BJ (cell line): ENCODE measurements at places on chromosomes 7 and 10. TPM values are rescaled to one million over a fixed set of nuclear protein-coding genes. Genes with fewer than 3 reads are reported as not detected.

GRCh38 chr7:30479202-30480120, 877 bp upstream of the NOD1 start:
- DNase-seq: no peak

- no peak for DNase-seq
Observed at GRCh38 chr7:19106241-19107080, 11.0 kb downstream of the TWIST1 start.

- DNase-seq: no peak
Observed at GRCh38 chr10:5545011-5545410, 20.2 kb downstream of the CALML3 start.

GRCh38 chr7:100655908-100656674, at the start of gene ACTL6B:
Gene ACTL6B (minus strand): TSS chr7:100656448. CDS start chr7:100656354, 94 bp downstream.
- no peak for DNase-seq

DNA sequence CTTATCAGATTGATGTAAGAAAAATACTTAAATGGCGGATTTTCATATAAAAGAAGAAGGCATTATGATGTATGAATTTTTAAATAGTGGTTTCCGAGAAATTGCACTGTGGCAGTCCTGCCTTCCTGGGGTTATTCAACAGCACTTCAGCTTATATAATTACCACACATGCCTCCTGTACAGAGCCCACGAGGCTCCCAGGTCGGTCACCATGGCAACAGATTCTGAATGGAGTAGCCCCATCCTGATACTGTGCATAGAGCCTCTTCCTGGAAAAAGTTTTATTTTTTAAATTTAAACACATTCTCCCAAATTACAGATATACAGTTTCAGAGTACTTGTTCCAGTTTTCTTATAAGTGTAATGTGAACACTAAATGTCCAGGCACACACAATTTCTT, 15.9 kb upstream of the ASB4 start:
- no peak for DNase-seq

DNA sequence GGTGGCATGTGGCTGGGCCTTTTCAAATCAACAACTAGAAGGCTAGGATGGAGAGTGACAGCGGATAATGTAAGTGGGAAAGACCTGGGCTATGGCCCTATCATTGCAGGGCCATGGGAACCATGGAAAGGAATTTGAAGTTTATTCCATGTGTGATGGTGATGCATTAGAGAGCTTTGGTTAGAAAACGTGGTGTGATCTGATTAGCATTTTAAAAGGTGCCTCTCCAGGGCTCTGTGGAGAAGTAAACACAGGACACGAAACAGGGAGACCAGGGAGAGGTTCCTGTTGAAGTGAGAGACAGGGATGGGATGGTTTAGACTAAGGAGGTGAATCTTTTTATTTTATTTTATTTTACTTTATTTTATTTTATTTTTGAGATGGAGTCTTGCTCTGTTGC, 749.5 kb downstream of the GATA3 start:
- no peak for DNase-seq

DNA sequence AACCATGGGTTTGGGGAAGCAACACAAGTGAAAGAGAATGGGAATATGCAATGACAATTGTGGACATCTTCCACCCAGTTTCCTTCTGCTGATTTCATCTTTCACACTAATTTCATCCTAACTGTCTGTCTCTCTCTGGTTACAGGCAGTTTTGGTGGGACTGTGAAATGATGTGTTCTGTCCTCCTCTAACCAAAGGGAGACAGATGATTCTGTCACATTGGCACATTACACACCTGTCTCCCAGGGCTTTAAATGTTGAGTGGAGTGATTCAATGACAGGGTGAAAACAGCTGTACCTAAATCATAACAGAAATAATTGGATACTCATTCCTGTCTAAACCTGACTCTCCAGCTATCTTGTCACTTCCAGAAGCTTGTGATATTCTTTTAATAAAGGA, 60.0 kb downstream of the DGKB start:
- no peak for DNase-seq

- no peak for DNase-seq
Observed at GRCh38 chr10:43057831-43058340, 19.0 kb upstream of the RET start.

DNA sequence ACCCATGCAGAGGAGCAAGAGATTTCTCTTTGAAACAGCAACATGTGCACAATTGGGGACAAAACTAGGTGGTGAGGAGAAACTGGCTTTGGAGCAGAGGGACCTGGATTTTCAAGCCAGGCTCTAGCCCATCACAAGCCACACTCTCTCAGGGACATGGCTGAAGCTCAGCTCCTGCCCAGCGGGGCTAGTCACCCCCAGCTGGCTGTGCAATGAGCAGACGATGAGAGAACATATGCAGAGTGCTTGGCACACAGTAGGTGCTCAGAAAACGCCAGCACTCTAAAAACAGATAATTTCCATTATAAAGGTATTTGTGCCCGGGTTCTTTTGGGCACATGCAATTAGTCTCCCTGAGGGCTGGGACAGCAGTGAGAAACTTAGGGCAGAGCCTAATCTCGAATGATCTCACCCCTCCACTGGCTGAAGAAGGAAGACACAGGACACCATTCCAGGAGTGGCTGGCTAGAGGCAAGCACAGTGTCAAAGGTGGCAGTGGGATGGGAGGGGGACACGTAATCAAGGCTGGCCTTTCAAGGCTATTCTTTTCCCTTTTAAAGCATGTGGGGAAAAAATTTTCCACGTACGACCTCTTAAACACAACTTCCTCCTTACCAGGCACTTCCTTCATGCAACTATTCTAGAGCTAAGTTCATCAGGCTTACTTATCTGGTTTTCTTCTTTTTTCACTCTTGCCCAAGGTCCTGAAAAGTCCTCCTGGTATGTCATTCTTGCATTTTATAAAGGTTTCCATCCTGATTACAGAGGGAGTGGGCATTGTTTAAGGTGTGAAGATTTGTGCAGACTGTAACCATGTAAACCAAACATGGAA, 15.1 kb downstream of the FAM53B start:
- DNase-seq: no peak

DNA sequence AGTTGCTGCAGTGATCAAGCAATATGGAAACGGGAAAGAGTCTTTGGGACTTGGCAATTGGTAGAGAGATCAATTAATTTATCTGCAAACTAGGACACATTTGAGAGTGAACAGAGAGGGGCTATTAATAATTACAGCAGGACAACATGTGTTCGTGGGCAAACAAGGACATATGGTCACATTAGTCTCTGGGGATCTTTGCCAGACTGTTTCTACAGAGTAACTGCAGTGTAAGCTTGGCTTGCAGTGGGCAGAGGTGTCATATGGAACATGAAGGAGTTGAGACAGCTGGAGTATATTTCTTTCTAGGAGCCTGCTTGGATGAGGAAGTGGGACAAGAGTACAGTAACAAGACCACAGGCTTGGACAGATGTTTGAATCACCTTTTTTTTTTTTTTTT, 232.1 kb upstream of the LYZL1 start:
- DNase-seq: no peak

- no peak for DNase-seq
Observed at GRCh38 chr7:31975546-31975945, 94.7 kb downstream of the PDE1C start.

GRCh38 chr10:124173298-124173900, 80.0 kb upstream of the CHST15 start:
- DNase-seq: no peak

DNA sequence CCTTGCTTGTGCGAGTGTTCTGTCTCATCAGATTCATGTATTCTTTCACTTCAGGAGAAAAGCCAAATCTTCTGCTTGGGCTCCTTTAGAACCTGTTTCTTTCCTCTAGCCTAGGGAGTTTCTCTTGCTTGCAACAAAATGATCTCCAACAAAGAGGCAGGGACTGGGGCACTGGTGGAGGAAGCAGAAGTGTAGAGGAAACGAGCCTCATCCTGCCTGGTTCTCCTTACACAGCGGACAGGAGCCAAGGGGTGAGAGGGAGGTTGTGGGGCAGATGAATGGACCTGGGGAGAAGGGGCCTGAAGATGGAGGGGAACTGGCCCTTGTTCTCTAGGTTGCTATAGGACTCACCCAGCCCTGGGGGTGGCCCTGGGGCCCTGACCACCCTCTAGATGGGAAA, 141.1 kb downstream of the PKD1L1 start:
- DNase-seq: no peak

DNA sequence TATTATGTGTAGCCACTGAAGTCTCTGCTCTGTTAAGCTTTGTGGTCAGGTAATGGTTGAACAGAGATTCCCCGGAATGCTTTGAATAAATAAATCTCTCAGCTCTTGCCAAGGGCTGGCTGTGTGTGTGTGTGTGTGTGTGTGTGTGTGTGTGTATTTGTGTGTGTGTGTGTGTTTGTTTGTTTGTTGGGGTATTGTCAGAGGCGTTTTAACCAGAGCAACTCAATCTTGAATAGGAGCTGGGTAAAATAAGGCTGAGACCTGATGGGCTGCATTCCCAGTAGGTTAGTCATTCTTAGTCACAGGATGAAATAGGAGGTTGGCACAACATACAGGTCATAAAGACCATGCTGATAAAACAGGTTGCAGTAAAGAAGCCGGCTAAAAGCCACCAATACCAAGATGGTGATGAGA, 256.2 kb upstream of the CACNA2D1 start:
- DNase-seq: no peak

GRCh38 chr7:30545791-30546555, 41.3 kb upstream of the GGCT start:
- DNase-seq: no peak

GRCh38 chr7:149462101-149462520, 1.2 kb upstream of the ZNF777 start:
- DNase-seq: no peak

GRCh38 chr7:3102159-3102558, 58.5 kb upstream of the CARD11 start:
- no peak for DNase-seq

DNA sequence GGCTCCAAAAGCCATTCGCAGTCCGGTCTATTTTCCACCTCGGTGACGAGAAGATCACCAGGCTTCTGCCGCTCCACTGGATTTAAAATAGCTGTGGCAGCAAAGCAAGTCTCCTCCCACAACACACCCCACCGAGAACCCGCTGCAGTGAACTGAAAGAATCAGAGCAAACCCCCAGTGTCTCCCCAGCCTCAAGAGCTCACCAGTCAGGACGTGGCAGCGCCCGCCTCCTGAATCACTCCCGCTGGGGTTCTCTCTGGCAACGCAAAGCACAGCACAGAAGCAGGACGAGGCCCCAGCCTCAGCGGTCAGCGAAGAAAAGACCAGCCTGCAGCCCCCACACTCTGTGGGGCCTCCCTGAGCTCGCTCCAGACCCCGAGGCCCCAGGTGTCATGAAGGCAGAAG, 126.1 kb upstream of the PPP2R2D start:
- no peak for DNase-seq

- DNase-seq: no peak
Observed at GRCh38 chr10:6786579-6787031, 206.5 kb upstream of the PRKCQ start.

GRCh38 chr7:91633013-91633441, 247.5 kb downstream of the MTERF1 start:
- DNase-seq: no peak

DNA sequence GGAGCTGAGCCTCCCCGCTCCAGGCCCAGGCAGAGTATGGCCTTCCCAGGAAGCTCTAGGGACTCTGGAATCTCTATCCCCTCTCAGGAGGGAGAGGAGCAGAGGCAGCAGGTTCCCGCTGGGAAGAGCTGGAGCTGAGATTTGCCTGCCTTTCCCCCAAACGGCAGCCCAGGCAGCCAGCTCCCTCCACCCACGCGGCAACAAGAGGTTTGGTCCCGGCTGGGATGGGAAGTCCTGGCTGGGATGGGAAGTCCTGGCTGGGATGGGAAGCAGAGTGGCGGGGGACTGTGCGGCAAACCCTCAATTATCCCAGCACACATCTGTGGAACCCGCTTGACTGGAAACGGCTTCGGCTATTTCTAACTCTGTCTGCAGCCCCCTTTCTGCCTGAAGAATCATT, 223.0 kb downstream of the ELFN1 start:
- no peak for DNase-seq

GRCh38 chr7:142323706-142324105, 65.8 kb upstream of the PRSS58 start:
- no peak for DNase-seq

GRCh38 chr7:139889186-139889871, 60.3 kb downstream of the TBXAS1 start:
- no peak for DNase-seq

DNA sequence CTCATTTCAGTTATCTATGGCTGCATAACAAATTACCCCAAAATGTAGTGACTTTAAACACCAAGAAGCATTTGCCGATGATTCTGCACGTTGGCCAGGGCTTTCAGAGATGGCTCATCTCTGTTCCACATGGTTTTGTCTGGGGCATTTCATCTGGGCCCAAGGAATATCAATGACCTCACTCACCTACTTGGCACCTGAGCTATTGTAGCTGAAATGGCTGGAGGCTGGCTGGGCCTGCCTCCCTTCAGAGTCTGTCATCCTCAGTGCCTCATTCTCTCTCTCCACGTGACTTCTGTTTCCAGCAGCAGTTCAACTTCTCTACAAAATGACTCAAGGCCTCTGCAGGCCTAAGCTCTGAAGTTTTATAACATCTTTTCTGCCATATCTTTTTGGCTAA, 119.4 kb upstream of the PRR15 start:
- no peak for DNase-seq

- DNase-seq: no peak
Observed at GRCh38 chr7:140494867-140495266, 15.6 kb upstream of the MKRN1 start.

GRCh38 chr7:4227105-4228010, 454.7 kb upstream of the FOXK1 start:
- no peak for DNase-seq

- no peak for DNase-seq
Observed at GRCh38 chr10:110474017-110474416, 23.7 kb upstream of the DUSP5 start.

DNA sequence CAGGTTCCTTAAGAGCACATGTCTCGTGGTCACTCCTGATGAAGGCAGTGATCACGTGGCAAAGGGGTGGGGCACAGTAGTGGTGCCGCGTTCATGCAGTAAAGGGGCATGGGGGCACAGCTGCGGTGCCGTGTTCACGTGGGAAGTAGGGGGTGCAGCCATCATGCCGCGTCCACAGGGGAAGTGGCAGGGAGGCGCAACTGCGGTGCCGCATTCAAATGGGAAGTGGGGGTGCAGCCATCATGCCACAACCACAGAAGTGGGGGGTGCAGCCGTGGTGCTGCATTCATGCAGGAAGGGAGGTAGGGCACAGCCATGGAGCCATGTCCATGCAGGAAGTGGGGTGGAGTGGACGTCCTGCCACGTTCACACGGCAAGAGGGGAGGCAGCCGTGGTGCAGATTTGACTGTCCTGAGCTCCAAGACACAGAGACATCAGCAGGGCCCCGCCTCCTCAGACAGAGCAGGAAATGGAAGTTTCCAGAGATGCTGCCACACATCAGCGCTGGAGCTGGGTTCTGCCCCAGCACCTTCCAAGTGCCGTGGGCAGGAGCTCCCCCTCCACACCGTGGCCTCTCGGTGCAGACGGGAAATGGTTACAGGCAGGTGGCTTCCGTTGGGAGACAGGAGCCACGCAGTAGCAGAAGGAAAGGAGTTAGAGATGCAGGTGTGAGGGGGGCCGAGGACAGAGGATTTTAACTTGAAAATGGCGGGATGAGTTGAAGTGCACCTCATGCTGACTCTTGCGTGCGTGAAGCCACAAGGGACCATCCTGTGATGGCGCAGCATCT, 95.0 kb upstream of the DDC start:
- no peak for DNase-seq

Gene CALY
- 0.31 and 0.91 TPM in 2 replicates for polyA plus RNA-seq

Gene POU6F2
- polyA plus RNA-seq: not detected in 2 replicates

Gene DMTF1
- polyA plus RNA-seq: 61.1 and 88.1 TPM in 2 replicates

Gene CPN1
- not detected in 2 replicates for polyA plus RNA-seq

Gene LIPN
- not detected in 2 replicates for polyA plus RNA-seq

Gene EN2
- polyA plus RNA-seq: not detected in 2 replicates

Gene GCK
- 0.22 and 0.40 TPM in 2 replicates for polyA plus RNA-seq

Gene CYP3A7
- polyA plus RNA-seq: not detected in 2 replicates

Gene VSTM2A
- not detected in 2 replicates for polyA plus RNA-seq

Gene ADAM22
- 0.04 and 0.06 TPM in 2 replicates for polyA plus RNA-seq
